ENCODE measurements at places on chromosomes 1 and 21.

- peak; percentile 11 for DNase-seq
Measured at GRCh38 chr1:87478231-87478630, 149.6 kb downstream of the LMO4 start.

DNA sequence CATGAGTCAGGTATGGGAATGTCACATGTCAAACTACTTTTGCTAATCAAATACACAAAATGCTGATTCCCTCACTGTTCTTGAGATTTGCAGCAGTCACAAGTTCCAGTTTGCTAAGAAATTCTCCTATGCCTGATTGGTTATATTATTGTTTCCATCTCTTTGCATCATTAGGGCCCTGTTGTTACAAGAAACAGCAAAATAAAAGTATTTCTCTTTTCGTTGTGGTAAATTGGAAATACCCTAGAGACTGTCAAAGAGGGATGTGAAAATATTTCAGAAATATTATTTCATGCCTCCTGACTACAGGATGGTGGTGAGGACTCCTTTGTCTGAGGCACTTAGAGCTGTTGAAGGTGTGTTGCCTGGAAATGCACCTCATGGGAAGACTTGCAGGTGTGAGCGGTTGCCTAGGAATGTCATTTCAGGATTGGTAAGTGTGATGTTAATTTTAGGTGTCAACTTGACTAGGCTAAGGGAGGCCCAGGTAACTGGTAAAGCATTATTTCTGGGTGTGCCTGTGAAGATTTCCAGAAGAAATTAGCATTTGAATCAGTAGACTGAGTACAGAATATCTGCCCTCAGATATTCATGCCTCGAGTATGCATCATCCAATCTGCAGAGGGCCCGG, 117.4 kb downstream of the ROR1 start:
- DNase-seq, result peak; percentile 48

DNA sequence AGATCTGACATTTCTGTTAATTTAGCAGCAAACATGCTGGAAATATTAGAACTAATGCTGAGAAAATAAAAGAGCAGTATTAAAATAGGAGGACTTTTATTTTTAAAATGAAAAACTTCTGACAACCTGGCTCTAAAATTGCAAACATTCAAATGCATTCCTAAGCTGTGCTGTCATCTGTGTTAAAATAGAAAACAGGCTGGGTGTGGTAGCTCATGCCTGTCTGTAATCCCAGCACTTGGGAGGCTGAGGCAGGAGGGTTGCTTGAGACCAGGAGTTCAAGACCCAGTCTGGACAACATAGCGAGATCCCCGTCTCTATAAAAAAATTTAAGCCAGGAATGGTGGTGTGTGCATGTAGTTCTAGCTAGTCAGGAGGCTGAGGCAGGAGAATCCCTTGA, 44.6 kb downstream of the MIGA1 start:
- no peak for DNase-seq

GRCh38 chr1:18037651-18038050, 69.9 kb upstream of the IGSF21 start:
- DNase-seq, result no peak

GRCh38 chr1:165898837-165899236, 71.4 kb downstream of the UCK2 start:
- no peak for DNase-seq

DNA sequence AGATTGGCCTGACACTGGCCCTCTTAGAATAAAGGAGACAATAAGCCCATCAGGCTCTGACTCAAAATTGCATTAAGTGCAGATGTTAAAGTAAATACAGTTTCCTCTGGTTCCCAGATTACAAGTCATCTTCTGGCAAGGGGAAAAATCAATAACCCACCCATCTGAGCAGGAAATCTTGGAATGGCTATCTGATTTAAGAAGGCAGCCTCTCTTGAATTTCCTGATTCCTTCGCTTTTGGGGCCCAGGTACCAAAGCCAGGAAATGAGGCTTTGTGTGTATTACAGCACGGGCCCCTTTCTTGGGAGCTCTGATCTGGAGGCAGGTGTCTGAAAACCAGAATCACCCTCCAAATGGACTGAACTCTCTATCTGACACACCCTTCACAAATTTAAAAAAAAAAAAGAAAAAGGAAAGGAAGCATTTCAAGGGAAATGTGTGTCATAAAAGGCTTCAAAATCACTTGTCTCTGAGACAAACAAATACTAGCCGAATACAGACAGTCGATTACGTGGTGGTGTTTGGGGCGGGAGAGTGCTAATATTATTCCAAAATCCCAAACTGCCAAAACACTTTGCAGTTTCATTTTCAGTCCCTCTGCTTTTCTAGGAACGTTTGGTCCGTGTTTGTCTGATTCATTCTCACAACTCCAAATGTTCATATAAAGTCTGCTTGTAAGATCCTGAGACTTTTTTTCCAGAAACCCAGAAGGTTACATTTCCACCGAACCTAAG, 240.9 kb upstream of the CAMK1G start:
- no peak for DNase-seq

DNA sequence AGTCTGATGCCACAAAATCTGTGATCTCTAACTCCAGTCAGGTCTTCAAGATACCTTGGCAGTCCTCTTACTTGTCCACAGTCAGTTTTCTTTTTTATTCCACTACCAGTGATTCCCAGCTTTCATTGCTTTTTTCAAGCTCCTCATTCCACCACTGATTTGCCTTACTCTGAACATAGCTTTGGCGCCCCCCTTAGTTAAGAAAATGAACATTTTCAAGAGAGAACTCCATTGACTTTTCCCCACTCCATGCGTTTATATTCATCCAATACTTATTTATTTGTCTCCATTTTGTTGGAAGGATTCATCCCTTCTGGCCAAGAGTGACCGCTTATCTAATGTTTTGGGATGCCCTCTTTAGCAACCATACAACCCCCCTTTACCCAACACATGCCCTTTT, 33.9 kb upstream of the IPO9 start:
- DNase-seq, result no peak

GRCh38 chr1:52332411-52332810, 33.6 kb downstream of the CC2D1B start:
- no peak for DNase-seq

DNA sequence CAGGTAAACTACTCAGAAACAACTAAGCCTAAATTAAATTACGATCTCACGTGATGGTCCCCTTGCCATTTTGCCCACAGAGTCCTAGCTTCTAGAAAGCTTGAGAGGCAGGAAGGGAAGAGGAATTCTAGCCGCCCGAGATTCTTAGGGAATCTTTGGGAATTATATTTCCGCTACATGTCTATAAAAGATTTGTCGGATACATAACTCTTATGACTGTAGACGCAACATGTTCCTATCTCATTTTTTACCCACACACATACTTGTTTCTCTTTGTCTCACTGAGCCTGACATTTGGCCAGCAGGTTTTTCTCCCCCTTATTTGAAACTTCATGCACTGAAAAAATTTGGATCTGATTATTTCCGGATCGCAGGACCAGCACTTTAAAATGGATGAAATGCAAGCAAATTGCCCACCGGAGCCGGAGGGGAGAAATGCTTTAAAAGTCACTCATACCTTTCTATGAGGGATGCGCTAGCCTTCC, 5.5 kb downstream of the GLIS1 start:
- no peak for DNase-seq
